Right lobe of liver (tissue), 6 donors: ENCODE measurements at places on chromosomes 6 and 20.

DNA sequence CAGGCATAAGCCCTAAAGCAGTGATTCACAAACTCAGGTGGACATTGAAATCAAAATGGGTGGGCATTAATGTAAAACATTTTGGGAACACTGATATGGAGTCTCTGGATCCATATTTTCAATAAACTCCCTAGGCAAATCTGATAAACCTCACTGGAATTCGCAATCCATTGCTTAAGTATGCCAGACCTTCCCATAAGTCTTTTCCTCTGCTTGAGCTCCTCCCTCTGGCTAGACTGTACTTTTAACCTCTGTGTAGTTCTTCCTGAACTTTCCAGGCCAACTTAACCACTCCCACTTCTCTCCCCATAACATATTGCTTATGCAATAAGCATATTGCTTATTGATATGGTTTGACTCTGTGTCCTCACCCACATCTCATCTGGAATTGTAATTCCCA lies 629.7 kb upstream of the IMPG1 start:
- no peak for DNase-seq

DNA sequence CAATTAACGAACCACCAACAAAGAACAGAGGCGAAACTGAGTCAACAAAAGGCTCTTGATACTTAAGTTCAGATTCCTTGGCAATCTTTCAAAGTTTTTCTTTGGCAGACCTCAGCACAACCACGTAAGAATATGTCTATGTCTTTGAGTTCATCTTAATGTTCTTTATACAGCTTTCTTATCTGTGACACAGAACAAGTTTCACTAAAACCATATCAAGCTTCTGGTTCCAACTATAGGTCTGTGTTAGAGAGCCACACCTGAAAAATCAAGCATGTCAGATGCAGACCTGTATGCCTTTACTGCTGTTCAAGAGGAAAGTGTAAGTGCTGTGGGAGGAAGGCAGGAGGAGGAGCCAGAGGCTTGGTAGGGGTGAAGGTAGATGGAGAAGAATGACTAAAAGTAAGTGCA lies 271.3 kb downstream of the KHDC1L start:
- DNase-seq: no peak

- no peak for DNase-seq
These were observed 2.8 kb downstream of the SLC12A5 start for GRCh38 chr20:46031701-46032254.

DNA sequence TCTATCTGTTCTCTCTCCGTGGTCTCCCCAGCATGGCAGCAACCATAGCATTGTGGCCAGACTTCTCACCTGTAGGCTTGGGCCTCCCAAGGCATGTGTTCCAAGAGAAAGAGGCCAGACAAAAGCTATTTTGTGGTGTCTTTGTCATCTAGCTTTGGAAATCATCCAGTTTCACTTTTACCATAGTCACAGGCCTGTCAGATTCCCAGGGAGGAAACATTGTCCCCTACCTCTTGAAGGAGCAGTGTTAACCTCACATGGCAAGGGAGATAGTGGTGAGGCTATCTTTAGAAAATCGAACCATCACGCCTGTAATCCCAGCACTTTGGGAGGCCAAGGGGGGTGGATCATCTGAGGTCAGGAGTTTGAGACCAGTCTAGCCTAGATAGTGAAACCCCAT lies 42.3 kb upstream of the RALGAPA2 start:
- DNase-seq: no peak

GRCh38 chr6:158939255-158940159 lies 60.5 kb downstream of the RSPH3 start:
- peak; percentile 23 for DNase-seq

GRCh38 chr20:4533368-4534133 lies 188.2 kb upstream of the PRND start:
- DNase-seq: no peak

- DNase-seq: no peak
These were observed 101.3 kb downstream of the COL21A1 start for GRCh38 chr6:56146086-56146485.

DNA sequence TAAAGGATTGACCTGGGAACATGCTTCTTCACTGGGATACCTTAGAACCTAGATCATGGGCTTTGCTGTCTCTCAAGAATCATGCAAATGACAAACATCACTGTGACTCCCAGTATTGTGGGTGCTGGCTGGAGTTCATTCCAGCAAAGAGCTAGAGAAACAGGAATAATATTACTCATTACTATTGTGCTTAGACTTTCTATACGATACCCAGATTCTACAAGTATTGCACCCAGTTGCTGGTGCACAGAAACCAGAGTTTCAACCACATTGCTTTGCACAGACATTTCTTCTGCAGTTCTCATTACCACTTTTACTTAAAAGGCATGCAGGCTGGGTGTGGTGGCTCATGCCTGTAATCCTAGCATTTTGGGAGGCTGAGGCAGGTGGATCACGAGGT lies 220.4 kb upstream of the ZNF217 start:
- DNase-seq: no peak

- no peak for DNase-seq
These were observed 201.4 kb downstream of the IBTK start for GRCh38 chr6:82045965-82046756.

GRCh38 chr6:139416146-139416545 lies 41.7 kb upstream of the CITED2 start:
- no peak for DNase-seq

DNA sequence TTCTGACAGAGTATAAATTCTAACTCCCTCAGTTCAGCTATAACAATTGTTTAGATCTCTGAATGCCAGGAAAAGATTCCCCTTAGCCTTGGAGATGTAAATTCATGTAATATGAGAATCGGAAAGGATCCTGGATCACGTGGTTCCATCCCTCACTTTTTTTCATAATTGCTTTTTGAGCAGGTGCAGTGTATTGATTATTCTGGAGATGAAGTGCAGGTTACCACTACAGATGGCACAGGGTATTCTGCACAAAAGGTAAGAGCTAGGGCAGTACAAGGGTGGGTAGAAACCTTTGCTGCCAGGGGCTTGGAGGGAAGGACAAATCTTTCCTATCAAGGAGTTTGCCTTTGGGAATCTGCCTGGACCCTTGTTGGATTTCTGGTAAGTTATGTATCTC lies 52.7 kb downstream of the KDM1B start:
- no peak for DNase-seq

DNA sequence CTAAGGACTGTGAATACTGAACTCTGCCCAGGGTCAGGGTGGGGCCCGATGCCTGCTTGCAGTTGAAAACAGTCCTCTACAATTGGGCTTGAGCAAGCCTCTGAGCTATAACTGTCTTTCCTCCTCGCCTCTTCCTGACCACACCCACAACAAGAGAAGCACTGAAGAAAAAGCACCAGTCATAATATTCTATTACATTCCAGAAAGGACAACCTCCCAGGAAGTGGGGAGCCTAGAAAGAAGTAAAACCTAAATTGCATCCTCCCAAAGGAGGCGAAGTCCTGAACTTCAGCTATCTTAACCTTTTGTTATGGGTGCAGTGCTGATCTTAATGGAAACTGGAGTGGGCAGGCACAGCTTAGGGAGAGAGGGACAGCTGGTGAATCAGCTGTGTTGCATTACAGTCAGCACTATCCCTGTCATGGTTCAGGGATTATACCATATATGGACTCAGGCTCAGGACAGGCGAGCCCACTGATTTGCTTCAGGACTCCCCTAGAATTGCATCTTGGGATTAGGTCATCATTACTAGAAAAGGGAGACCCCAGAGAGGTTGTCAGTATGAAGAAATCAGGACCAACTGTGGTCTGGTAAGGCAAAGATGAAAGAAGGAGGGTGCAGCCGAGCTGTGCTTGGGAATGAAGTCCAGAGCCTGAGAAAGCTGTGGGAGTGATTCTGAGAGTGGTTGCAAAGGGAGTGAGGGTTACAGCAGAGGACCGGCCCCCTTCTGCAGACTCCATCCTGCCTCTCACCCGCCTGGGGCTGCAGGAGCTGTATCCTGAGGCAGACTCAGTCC lies 18.3 kb upstream of the TRAM2 start:
- DNase-seq: no peak

DNA sequence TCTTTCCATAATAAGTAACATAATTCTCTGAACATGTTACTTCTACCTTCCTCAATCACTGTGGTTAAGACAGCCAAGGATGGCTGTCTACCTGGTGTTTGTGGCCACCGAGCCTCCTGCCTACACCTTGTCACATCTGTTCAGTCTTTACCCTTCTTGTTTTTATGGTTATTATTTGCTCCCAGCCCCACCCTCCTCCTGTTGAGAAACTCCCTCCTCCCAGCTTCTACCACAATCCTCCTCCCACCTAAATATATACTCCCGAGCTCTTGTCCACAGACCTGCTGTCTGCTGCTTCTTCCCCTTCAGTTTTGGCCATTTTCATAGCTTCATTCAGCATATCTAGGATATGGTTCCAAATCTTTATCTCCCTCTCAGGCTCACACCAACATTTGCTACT lies 35.7 kb upstream of the GABRR1 start:
- DNase-seq: no peak

- DNase-seq: no peak
These were observed 34.7 kb downstream of the SUN5 start for GRCh38 chr20:32969356-32970114.

DNA sequence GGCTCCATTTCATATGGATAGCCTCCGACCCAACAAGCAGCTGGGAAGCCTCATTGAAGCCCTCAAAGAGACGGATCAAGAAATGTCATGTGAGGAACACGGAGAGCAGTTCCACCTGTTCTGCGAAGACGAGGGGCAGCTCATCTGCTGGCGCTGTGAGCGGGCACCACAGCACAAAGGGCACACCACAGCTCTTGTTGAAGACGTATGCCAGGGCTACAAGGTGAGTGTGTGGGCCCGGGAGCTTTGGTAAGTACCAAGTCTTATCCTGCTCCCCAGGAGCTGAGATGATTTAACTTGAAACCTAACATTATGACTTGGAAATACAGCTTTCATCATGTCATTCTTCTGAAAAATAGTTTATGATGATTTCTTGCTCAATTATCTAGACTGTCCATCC lies 4.1 kb downstream of the TRIM38 start:
- DNase-seq: no peak

DNA sequence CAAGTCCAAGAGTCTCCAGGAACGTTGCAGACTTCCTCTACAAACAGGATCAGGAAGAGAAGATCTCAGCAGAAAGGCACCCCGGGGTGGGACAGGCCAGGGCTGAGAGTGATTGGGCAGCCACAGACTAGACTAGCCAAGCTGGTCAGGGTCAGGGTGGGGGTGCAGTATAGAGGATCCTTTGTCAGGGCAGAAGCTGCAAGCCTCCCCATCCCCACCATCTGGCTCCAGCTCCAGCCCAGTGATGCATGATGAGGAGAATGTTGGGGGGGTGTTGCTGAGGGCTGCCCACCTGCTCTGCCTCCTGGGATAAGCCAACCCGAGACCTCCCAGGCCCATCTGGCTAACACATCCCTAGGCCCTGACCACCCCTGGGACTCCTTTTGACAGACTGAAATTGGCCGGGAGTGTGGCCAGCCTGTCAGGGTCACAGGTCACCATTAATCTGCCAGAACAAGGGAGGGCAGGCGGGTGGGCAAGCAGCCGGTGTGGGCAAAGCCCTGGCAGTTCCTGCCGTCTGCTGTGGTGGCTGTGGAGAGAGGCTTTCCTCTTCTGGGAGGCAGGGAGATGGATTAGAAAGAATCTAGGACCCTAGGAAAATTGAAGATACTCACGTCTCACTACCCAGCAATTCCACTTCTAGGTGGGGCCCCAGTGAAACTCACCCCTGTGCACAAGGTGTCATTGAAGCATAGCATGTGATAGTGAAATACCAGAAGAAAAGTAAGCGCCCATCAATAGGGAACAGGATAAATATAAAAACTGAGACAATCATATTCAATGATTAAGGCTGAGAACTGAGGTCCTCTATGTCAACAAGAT lies 22.1 kb upstream of the SNTA1 start:
- DNase-seq: no peak

DNA sequence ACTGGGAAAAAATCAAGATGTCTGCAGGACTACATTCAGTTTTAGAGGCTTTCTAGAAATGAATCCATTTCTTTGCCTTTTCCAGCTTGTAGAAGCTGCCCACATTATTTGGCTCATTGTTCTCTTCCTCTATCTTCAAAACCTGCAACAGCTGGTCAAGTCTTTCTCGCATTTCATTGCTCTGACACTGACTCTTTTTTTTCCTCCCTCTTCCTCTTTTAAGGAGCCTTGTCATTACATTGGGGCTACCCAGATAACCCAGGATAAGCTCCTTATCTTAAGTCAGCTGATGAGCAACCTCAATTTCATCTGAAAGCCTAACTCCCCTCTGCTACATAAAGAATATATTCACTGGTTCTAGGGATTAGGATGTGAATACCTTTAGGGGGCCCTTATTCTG lies 53.2 kb upstream of the CEP162 start:
- DNase-seq: no peak
